ENCODE measurements at places on chromosomes 7 and 10.

DNA sequence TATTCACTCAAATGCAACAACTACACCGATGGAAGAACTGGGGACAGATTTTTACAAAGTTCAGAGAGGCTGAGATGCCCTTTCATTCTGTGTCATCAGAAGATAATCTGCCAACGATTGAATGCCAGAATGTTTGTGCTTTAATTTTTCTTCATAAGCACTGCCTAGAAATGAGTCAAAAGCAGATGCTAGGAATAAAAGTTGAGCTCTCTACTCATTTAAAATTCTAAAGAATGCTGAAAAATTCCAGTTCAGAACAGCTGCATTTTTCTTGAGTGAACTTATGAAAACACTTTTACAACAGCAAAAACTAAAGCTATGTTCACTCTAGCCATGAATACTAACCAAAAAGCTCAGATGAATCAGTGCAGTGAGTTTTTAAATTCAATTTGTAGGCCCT is 22.3 kb upstream of the FAM133B start:
- DNase-seq: no peak

DNA sequence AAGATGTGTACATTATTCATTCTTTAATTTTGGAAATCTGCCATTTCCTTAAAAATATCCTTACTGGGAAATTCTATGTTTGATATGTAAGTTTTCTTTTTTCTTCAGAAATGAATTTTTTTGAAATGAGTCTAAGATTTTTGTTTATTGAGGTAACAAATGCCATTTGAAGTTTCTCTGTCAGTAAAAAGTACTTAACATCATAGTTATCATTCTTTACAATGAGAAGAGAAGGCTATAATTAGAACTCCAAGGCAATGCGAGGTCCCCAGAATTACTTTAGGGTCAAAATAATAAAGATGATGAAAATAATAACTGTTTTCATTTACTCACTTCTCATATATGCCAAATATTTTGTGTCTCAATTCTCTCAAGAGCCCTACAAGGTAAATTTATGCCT is 37.0 kb upstream of the RHOBTB1 start:
- DNase-seq: no peak

- DNase-seq: no peak
Observed at GRCh38 chr7:6015917-6016652, 7.0 kb downstream of the AIMP2 start.

DNA sequence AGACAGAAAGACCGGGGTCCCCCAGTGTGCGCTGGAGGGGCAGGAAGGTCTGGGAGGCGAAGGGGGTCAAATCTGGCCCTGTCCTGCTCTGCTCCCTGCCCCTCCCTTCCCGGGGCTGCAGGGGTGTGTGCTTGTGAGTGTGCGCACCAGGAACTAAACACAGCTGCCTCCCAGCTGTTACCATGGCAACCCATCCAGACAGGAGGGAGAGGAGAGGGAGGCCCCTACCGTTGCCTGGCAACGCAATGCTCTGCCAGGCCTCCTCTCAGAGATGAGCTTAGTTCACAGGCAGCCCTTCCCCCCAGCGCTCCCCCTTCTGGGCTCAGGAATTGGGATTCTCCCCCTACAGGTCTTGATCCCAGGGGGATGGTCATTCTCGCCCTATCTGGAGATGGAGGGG is 6.1 kb downstream of the NYAP1 start:
- peak; percentile 67 for DNase-seq

GRCh38 chr10:132458586-132459300 is 61.7 kb downstream of the PWWP2B start:
- DNase-seq: peak; percentile 80

GRCh38 chr7:137977173-137977572 is 24.7 kb downstream of the CREB3L2 start:
- no peak for DNase-seq

DNA sequence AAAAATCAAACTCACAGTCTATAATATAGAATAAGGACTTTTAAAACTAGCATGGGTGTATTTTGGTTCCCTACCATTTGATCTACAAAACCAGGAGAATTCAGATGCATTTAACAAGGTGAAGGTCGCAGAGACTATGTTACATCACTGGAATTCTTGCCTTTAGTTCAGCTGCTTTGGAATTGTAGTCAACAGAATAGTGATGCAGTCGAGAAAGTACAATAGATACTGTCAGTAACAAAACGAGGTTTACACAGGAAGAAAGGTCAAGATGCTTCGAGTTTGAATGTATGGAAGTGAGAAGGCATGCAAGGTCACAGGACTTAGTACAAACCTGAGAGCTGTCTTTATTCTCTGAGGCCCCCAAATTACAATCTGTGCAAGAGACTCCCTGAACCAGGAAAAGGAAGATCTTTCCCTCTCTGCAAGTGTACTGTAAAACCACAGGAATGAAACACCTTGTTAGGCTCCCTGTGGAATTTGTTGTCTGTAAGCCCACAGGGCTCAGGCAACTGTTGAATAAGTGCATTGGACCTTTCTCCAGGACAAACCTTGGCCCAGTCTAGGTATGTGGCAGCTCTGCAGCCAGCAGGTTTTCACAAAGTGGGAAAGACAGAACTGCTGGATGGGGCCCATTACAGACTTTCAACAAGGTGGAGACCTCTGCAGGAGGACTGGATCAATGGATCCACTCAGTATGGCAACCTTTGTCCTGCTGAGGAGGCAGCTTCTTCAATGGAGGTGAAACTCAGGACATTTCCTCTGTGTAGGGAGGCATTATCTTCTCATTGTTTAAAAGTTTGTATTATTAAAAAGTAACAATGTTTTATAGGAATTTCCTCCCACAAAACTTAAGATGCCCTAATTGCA is 101.1 kb upstream of the GSDME start:
- no peak for DNase-seq

- no peak for DNase-seq
Observed at GRCh38 chr7:6205971-6206660, 66.3 kb downstream of the CYTH3 start.

- no peak for DNase-seq
Observed at GRCh38 chr7:47484923-47485639, 96.8 kb downstream of the TNS3 start.

DNA sequence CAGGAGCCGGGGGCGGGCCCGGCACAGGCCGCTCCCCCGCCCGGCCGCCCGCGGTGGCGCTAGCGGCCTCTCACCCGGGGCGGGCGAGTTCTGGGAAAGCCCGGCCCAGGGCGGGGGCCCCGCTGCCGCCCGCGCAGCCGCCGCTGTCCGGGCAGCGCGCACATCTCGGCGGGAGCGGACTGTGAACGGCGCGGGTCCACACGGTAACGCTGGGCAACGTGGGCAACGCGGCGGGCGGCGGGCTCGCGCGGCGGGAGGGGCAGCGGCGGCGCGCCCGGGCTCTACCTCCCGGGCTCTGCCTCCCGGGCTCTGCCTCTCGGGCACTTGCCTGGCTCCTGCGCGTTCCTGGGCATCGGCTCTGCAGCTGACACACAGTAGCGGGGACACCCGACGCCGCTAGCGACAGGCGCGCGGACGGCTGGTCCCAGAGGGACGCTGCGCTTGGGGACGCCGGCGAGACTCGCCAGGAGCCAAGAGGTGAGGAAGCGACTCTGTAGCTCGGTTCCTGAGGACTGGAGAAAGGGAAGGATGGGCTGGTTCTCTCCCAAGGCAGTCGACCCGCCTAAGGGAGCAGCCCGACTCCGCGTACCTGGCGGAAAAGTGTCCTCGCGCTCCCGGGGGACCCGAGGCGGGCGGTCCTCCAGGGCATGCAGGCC is at the start of gene PLCE1:
PLCE1 (plus strand) TSS at position 150 of the 656 bp plus-strand sequence. CDS start 37,116 bp downstream, outside the sequence.
- DNase-seq: peak; percentile 41

DNA sequence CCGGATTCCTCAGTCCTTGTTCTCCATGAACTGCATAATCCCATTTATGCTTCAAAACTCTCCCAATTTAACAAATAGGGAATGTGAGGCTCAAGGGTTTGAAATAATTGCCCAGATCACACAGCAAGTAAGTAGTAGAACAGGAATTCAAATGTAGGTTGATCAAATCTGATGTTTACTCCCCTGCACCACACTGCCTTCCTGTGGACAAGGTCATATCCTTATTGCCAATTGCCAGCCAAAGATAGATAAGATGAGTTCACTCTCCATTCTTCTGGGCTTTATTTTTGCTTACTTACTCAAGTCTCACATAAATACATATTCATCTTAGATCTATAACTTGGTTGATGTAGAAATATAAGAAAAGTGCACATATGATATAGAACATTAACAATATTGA is 435.2 kb upstream of the ETV1 start:
- DNase-seq: no peak

GRCh38 chr10:133079836-133080682 is 7.7 kb upstream of the ADGRA1 start:
- peak; percentile 62 for DNase-seq

GRCh38 chr7:117901089-117901797 is 28.0 kb upstream of the CTTNBP2 start:
- DNase-seq: no peak

Data from endothelial cell (in vitro differentiated cells).